ENCODE measurements at places on chromosomes 13 and 19. TPM values are rescaled to one million over a fixed set of nuclear protein-coding genes. Genes with fewer than 3 reads are reported as not detected.

DNA sequence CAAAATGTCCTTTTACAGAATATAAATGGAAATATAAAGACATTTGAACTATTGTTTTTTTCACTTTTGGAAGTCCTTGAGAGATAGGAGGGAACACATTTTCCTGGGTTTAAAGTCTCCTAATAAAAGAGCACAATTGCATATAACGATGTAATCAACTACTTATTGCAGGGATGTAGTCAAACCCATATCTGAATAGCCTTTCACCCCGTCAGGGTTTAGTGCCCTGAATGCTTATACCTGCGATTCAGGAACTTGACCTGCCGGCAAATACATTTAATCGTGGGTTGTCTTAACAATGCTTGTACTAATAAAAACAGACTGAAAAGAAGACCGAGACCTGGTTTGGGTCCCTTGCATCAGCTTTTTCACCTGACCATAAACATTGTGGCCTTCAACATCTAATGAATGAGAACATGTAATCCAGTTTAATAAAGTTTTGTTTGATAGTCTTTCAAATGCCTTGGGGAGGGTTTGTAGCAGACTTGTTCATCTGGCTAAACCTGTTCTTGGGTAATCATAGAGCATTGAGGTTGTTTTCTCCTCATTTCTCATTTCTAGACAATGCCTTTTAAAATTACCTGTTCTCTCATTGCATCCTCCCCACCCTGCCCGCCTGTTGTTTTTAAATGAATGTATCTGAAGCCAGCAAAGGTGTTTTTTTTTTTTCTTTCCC, 7.0 kb downstream of the KLF5 start:
- peak; percentile 68 for DNase-seq

The SLC5A5 gene
- total RNA-seq = not detected

The ADAMTS10 gene
- total RNA-seq = 37.2 TPM

The LACC1 gene
- total RNA-seq = 7.9 TPM

DNA sequence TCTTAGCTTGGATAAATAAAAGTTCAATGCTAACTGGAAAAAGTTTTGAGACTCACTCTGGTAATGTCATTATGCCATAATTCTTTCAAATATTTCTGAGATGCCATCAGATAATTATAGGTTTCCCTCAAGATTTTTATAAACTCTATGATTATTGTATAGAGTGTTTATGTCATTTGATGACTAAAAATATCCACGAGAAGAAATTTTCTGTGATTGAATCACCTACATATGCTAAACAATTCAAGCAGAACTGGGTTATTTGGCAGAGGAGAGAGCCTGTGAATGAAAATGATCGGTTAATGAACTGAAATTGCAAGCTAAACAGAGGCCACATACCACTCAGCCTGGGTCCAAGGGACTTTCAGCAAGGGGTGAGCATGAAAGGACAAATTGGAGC, 92.6 kb upstream of the TSC22D1 start:
- no peak for DNase-seq

The ICAM5 gene
- not detected for total RNA-seq

- no peak for DNase-seq
Measured at GRCh38 chr13:36752673-36753072, 66.3 kb upstream of the RFXAP start.

DNA sequence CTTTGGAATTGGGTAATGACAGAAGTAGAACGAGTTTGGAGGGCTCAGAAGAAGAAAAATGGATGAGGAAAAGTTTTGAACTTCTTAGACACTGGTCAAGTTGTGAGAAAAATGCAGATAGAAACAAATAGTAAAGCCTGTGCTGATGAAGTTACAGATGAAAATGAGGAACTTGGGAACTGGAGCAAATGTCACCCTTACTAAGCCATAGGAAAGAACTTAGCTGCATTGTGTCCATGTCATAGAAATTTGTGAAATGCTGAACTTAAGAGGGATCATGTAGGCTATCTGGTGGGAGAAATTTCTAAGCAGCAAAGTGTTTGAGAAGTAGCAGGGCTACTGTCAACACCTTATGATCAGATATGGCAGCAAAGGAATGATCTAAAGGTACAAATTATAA, 289.2 kb upstream of the PCDH9 start:
- DNase-seq = no peak

The ZNF584 gene
- 9.9 TPM for total RNA-seq

- DNase-seq = no peak
Measured at GRCh38 chr19:8358948-8359347, 5.0 kb upstream of the ANGPTL4 start.

The SIGLEC8 gene
- total RNA-seq = 0.18 TPM

The BLVRB gene
- total RNA-seq = 260 TPM

GRCh38 chr13:20131057-20131832, 29.6 kb downstream of the GJA3 start:
- no peak for DNase-seq

GRCh38 chr19:4455719-4456475, 1.7 kb downstream of the UBXN6 start:
- DNase-seq = no peak

The CLIP3 gene
- total RNA-seq = 9.8 TPM

DNA sequence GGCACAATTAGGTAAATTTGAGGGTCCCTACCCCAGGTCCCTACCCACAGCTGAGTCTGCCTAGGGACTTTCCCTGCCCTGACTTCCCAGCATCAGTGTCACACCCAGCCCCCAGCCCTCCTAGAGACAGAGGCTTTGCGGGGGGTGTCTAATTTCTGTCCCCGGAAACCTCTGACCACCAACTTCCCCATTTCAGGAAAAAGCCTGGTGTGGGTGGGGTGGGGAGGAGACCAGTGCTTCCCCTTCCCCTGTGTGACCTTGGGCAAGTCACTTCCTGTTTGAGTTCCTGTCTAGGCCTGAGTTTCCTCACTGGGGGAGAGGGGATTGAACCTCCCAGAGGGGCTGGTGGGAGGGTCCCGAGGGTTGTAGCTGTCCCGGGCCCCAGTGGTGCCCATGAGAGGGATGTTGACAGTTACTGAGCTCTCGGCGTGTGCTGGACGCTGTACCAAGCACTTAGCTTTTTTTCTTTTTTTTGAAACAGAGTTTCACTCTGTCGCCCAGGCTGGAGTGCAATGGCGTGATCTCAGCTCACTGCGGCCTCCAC, 7.9 kb downstream of the VASP start:
- peak; percentile 86 for DNase-seq

GRCh38 chr13:25874064-25874737, 177.6 kb downstream of the SHISA2 start:
- no peak for DNase-seq

The SOX21 gene
- not detected for total RNA-seq

DNA sequence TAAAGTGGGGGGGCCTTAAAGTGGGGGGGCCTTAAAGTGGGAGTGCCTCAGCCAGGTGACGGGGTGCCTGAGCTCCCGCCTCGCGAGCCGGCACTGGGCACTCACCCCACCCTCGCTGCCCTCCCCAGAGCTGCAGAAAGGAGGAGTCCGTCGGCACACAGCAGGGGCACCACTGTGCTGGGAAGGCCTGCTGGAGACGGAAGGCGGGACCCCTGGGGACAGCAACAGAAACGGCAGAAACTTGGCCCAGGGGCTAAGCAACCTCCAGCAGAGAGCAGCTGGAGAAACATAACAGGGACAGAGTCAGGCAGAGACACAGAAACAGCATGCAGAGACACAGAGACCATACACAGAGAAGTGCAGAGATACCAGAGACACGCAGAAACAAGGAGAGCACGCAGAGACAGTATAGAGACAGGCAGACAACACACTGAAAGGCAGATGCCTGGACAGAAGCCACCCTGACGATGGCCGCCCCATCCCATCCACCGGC, 7.9 kb downstream of the CFD start:
- no peak for DNase-seq

- DNase-seq = peak; percentile 50
Measured at GRCh38 chr19:41927497-41928192, 604 bp downstream of the ERFL start.

GRCh38 chr19:1651568-1652291, 685 bp downstream of the TCF3 start:
- DNase-seq = peak; percentile 74

The KRTDAP gene
- total RNA-seq = not detected

The LIPE gene
- 36.1 TPM for total RNA-seq

GRCh38 chr13:72757792-72758535, 23.7 kb downstream of the DIS3 start:
- no peak for DNase-seq

- DNase-seq = peak; percentile 48
Measured at GRCh38 chr13:34864671-34865070, 77.4 kb upstream of the NBEA start.

- DNase-seq = no peak
Measured at GRCh38 chr19:42552086-42553065, 24.1 kb upstream of the CEACAM1 start.

- DNase-seq = no peak
Measured at GRCh38 chr19:2214251-2214650, 21.9 kb downstream of the PLEKHJ1 start.

DNA sequence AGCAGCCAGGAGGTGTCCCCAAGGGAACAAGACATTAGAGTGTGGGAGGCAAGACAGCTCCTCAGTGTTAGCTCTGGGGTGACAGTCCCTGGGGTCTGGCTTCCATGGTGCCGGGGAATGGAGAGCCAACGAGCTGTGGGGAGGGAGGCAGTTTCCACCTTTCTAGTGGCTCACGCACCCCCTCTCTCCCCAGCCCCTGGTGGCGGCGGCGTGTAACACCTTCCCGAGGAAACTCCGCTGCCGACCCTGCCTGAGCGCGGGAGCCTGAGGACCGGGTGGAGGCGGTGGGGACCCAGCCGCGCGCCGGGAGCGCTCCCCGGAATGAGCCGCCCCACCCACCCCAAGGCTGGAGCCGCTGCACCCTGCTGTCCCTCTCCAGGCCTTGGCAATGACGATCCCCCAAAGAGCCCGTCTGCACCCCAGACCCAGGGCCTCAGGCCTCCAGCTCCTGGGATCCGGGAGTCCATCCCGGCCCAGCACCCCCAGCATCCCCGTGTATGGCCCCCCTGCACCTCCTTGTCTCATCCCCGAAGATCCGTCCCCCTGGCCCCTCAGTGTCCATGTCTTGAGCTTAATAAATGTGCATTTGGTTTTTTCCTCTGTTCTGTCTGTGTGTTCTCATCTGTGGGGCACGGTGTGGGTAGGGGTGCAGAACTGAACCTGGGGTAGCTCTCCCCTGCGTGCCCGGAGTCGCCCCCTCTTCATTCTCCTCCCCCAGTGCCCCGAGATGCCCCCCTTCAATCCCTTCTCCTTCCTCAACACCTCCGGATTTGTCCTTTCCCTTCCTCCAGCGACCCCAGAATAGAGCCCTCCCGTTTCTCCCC, 622 bp upstream of the FXYD5 start:
- DNase-seq = peak; percentile 73

DNA sequence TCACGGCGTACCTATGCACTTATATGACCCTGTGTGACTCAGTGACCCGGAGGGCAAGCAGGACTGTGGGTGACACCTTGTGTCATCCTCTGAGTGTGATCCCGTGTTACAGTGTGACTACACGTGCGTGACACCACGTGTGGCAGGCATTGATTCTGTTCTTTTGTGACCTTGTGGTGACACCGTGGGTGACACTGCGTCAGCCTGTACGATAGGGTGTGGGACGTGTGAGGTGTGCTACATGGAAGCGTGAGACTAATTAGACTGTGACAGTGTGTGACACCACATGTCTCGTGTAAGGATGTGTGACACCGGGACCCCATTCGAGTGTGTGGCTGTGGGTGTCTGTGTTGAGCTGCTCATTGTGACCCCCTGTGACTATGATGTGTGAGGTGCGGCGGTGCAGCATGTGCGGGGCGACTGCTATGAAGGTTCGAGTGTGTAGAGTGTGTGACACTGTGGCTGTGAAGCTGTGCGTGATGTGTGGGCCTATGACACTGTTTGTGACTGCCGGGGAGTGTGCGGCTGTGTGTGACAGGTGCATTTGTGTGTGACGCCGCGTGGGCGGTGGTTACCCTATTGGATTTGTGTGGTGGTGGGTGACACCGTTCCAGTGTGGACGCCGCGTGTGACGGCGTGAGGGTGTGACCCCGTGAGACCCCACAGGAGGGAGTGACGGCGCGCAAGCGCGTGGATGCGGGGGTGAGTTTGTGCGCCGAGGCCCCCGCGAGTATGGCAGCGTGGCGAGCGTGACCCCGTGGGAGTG, 399 bp upstream of the SPTBN4 start:
- no peak for DNase-seq

- no peak for DNase-seq
Measured at GRCh38 chr19:40607311-40608239, 6.4 kb downstream of the LTBP4 start.

The PROZ gene
- total RNA-seq = 0.53 TPM

The OR7C1 gene
- total RNA-seq = not detected

DNA sequence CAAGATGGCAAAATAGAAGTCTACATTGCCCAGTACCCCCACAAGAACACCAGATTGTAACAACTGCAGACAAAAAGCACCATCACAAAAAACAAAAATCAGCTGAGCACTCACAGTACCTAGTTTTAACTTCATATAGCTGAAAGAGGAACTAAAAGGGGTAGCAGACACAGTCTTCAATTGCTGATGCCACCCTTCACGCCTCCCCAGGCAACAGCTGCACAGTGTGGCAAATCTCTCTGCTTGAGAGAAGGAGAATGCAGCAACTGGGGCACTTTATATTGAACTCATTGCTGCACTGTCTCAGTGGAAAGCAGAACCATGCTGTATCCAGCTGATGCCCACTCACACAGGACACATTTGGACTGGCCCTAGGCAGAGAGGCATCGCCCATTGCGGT, 2714.5 kb upstream of the PCDH20 start:
- no peak for DNase-seq

The CGB3 gene
- not detected for total RNA-seq

The CARS2 gene
- total RNA-seq = 120 TPM

DNA sequence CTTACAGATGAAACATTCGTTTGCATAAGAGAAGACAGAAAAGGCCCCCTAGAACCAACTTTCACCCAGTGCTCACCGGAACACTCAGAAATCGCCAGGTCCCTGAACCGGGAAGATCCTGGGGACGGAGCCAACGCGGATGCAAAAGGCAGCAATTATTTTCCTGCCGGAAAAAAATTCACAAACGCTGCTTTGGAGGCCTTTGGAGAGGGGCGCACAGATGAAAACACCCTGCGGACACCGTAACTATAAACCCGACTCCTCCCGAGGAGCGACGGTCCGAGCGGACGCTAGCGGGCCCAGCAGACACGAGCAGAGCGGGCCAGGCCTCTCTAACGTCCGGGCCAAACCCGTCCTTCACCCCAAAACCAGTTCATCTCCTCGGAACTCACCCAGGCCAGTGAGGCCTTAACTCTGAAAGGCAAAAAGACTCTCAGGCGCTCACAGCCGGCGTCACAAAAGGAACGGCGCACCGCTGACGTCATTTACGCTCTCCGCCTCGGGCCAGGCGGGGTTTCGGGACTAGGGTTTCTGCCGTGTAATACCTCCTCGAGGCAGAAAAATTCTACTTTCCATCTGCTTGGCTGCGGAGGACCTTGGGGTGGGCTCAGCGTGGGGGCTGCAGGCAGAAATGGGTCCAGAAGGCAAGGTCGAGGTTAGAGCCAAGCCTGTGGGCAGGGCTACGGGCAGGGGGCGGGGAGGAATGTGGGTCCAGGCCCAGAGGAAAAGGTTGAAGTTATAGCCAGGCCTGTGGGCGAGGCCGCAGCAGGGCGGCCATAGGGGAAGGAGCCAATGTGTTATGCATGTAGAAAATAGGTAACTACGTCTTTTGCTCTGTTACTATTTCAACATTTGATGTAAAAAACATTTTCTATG, at the start of gene ZNF426:
Gene ZNF426 (minus strand): TSS at position 463 of the 876 bp plus-strand sequence. CDS start 2,413 bp downstream, outside the sequence.
- peak; percentile 76 for DNase-seq

The SHISA7 gene
- total RNA-seq = not detected

- DNase-seq = no peak
Measured at GRCh38 chr13:99757756-99758459, 213.7 kb downstream of the ZIC5 start.

- no peak for DNase-seq
Measured at GRCh38 chr13:40456979-40457553, 209.4 kb downstream of the FOXO1 start.
